HS-5 (cell line): ENCODE measurements at places on chromosomes 6 and 20.

DNA sequence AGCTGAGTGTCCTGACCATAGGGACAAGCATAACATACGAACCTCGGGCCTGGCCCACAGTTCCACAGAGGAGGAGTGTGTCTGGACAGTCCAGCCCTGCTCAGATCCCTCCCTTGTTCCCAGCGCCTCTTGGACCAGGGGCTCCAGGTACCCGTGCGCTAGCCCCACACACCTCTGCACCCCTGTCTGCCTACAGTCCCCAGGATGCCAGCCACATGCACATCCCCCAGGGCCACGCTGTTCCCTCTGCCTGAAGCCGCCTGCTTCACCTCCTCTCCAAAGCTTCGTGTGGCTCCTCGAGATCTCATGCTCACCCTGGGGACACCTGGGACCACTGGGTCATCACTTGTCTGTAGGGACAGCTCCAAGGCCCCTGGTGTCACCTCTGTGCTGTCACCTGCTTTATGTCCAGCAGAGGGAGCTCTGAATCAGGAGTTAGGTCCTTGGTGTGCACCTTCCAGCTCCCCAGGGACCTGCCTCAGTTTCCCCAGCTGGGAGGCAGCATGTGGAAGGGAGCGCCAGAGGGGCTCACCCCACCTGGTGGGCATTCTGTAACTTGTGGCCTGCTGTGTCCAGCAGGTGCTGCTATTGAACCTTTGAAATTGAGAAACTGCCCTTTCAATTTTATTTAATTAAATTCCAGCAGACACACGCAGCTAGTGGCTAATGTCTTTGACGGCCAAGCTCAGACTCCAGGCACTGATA, 7.3 kb upstream of the YTHDF1 start:
- DNase-seq = no peak

DNA sequence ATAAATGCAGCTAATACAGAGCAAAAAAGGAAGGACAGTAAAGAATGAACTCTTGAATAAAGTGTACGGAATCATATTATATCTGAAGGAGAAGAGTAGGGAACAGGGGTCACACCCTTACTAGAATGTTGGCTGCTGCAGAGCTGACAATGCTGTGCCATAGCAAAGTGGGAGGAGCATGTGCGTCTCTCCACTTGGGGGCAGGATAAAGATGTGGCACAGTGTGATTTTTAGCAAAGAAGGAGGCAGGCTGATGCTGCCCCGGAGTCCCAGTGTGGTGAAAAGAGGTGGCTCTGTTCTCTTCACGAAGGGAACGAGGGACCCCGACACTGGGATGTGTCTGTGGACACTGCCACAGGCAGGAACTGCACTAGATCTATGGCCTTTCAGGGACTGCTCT, 67.5 kb downstream of the INSM1 start:
- no peak for DNase-seq

DNA sequence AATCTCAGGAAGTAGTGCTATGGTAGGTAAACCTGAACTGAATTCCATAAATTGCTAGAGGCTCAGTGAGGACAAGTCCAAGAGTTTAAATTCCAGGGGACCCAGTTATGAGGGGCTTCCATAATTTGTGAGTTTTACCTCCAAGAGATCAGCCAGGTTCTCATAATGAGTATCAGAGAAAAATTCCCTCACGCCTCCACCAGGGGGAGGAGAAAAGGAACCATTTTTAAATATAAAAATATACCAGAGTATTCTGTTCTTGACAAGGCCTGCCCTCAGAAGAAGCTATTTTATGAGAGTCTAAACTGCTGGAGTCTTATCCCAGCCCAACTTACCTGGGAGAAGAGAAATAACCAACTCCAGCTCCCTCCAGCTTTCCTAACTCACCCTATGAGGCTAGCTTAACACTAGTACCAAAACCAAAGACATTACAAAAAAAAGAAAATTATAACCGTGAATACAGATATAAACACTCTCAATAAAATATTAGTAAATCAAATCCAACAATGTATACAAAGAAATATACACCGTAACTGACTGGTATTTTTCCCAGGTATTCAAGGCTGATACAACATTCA, 158.7 kb downstream of the TFAP2A start:
- DNase-seq = no peak

DNA sequence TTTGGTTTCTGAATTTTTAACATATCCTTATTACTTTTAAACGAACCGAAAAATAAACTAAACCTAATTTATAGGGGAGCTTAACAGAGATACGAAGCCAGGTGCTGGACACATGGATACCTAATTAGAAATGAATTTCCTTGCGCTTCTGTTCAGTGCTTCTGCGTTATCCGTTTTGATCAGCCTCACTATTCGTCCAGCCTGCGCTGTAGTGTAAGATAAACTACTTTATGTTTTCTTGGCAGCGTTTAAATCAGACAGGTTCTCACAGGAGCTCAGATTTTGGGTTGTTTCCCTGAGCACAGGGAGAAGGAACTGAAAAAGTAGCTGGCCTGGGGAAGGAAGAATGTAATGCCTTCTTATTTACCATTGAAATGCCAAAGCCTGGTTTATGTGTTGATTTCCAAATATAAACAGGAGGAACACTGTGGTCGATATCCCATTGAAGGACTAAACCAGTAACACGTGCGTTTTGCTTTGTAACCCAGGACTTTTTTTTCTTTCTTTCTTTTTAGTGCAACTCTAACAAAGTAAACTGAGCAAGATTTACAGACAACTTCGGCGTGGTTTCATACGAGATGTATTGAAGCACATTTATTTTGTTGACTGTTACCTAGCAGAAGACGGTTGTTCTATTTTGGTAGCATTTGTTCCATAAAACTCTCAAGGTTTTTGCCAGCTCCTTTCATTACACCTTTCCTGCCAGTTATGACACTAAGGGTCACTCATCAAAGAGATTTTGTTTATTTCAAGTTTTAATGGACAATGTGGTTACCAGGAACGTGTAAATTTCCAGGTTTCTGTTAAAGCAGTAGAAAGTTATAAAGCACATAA, 214.8 kb upstream of the HEY2 start:
- no peak for DNase-seq

GRCh38 chr6:168374051-168374502, 54.5 kb upstream of the DACT2 start:
- no peak for DNase-seq

- no peak for DNase-seq
These were observed 391.9 kb downstream of the CD109 start for GRCh38 chr6:74087899-74088298.

- no peak for DNase-seq
These were observed 43.6 kb downstream of the MDGA1 start for GRCh38 chr6:37653933-37654565.

DNA sequence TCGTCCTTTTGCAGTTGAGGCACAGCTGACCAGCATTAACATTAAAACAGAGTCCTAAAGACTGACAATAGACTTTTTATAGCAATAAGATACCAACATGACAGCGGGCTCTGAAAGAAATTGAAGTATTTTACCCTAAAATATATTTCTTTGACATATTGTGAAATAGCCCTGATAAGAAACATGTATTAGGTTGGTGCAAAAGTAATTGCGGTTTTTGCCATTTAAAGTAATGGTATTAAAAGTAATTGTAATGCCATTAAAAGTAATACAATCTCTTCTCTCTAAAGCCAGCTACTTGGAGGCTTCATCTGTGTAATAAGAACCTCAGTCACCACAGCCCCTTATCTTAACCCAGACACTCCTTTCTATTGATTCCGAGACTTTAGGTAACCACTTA, 394.6 kb downstream of the PREX1 start:
- no peak for DNase-seq

DNA sequence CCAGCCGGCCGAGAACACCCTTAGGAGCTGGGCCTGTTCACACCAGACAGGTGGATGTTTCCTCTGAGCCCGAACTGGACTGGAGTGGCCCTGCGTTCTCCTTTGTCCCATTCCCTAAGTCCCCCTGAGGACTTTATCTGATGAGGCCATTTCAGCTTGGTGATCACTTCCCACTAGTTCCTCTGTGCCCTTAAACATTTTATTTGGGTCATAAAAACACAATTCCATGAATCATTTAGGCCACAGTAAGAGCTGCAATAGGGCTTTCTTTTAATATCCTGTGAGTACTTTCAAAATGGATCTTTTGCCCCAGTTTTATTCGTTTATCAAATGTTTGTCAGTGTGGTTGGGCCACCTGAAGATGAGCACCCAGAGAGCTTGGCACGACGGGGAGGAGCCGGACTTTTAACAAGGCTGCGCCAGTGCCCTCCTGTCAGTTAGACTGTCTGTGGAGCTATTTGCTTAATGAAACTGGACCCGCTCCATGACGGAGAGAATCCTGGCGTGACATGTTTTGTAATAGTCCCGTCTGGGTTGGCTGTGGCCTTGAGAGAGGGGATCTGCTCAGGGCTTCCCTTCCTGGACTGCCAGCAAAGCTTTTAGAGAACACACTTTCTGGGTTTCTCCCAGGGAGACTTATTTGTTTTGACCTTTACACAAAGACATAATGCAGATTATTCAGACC, 53.5 kb downstream of the ZDHHC14 start:
- DNase-seq = no peak

DNA sequence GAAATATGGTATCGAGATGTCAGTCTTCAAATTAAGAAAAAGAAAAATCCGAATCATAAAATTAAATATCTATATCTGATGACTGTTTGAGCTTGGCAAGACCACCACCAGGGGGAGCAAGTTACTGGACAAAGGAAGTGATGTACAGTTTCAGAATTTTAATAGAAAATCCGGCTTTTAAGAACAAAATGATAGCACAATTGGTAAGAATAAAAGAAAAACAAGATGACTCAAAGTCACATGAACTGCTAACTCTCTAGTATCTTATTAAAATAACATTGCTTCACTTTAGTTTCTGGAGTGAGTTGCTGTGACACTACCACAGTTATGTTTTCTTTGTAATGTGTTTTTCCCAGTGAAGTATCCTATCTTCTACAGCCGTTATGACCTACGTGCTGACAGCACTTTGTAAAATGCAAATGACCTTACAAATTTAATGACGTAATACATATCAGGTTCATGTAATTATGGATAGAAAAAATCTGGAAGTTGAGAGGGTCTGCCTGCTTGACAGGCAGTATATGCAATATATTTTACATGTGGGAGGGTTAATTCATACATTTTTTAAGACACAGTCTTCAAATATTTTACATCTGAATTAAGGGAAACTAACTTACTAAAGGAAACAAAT, 405.3 kb upstream of the HS3ST5 start:
- peak; percentile 45 for DNase-seq

- DNase-seq = no peak
These were observed 40.1 kb upstream of the BCAS1 start for GRCh38 chr20:54110457-54110856.

- no peak for DNase-seq
These were observed 181.1 kb upstream of the STXBP5 start for GRCh38 chr6:147023148-147023547.

DNA sequence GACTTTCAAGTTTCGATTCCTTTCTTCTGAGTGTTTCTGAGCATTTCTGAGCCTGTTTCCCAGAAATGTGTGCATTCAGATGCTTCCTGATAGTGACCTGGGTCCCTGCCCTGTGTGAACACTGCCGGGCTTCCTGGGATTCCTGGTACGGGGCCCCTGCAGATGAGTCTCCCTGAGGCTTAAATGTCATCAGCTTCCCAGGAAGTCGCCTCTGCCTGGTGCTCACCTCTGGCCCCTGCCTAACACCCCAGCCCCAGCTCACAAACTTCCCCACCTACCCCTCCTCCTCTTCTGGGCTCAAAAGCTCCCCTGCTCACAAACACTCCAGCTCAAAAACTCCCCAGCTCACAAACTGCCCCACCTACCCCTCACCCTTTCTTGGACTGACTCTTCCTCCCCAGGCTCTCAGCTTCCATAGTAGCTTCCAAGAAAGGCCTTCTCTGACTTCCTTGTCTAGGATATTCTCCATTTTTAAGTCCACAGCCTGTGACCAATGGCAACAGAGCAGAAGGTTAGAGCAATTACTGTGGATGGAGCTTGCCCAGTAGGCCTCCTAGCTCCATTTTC, 42.0 kb downstream of the TGM2 start:
- no peak for DNase-seq
